Endodermal cell (in vitro differentiated cells): ENCODE measurements at places on chromosomes 12 and 14. TPM values are rescaled to one million over a fixed set of nuclear protein-coding genes. Genes with fewer than 3 reads are reported as not detected.
A peak's percentile ranks its signal among the peaks of the same experiment; 100 is the strongest.

DNA sequence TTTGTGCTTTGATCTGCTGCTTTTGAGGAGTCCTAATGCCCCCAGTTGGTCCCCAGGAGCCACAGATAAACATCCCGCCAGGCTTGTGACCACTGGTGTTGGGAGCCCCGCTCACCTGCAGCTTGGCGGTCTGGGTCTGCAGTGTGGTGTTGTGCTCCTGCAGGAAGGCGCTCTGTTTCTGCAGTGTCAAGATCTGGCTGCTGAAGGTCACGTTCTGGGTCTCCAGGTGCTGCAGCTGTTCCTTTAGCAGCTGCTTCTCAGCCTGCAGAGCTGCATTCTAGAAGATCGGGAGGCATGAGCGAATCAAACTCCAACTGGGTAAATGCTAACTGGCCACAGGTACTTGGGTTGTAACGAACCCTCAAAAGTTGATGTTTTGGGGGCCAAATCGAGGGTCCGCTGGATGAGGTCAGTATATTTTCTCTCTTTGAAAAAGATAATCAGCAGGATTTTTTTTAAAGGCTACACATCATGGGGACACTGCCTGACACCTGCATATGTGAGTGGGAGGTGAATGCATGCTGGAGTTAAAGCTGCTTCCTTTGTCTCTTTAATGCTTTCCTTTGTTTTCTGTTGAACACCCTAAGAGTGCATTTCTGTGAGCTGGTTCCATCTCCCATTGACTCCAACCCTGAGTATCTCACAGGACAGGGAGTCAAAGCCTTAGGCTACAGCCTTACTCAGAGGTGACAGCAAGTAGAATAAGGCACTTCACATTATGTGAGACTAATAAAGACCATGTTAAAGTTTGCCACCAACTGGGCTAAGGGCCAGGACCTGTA, 61.3 kb upstream of the GPR68 start:
- no peak overlapping the region for H3K27ac ChIP-seq
- H3K4me1 ChIP-seq = peaks cover 4% of the 10 kb centered on the region
- H3K27me3 ChIP-seq = no peaks in the 10 kb centered on the region
- DNase-seq = peak; percentile 67
- no peak overlapping the region for H3K4me3 ChIP-seq
- peaks cover 44% of the 10 kb centered on the region for H3K36me3 ChIP-seq

- H3K27ac ChIP-seq = no peak overlapping the region
- no peaks in the 10 kb centered on the region for H3K4me1 ChIP-seq
- no peaks in the 10 kb centered on the region for H3K36me3 ChIP-seq
- no peaks in the 10 kb centered on the region for H3K27me3 ChIP-seq
- H3K4me3 ChIP-seq = no peak overlapping the region
These were observed 88.4 kb downstream of the PELI2 start for GRCh38 chr14:56206596-56206995.

The KLC1 gene
- 155 and 178 TPM in 2 replicates for total RNA-seq

The CHGA gene
- 4.6 and 4.7 TPM in 2 replicates for total RNA-seq

DNA sequence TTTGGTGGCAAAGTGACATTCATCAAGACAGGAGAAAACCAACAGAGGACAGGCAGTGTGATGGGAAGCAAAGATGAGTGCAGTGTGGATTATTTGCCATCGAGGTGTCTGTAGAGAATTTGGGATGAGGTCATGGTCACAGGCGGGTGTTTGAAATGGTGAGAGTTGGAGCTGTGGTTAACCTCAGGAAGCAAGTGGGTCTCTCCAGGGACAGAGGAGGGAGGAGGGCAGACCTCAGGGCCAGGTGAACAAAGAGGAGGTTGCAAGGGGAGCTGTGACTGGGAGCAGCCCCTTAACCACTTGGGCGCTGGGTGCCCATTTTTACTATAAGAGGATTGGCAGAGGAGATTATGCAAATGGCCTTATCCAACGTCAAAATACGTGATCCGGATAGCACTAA, 7.0 kb downstream of the FZD10 start:
- H3K27me3 ChIP-seq = peaks cover 100% of the 10 kb centered on the region
- H3K4me1 ChIP-seq = no peaks in the 10 kb centered on the region
- H3K36me3 ChIP-seq = no peaks in the 10 kb centered on the region
- no peak overlapping the region for H3K27ac ChIP-seq
- DNase-seq = peak; percentile 44
- H3K4me3 ChIP-seq = no peak overlapping the region

DNA sequence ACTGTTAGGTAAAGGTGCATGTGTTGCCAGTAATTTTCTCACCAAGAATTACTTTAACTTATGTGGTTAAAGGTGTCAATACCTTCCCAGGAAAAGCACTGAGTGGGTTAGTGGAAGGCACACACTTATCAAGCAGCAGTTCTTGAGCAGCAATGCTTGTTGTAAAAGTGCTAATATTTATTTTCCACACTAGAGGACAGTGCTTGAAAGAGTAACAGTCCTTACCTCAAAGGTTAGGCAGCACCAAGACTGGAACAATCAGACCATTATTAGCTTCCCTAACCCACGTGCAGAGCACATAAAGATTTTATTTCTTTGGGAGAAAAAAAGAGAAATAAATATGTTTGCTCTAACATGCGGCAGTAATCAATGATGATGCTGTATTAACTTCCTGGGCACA, 48.8 kb upstream of the KRR1 start:
- H3K27me3 ChIP-seq = no peaks in the 10 kb centered on the region
- H3K36me3 ChIP-seq = no peaks in the 10 kb centered on the region
- no peak overlapping the region for H3K27ac ChIP-seq
- no peak overlapping the region for H3K4me3 ChIP-seq
- H3K4me1 ChIP-seq = no peaks in the 10 kb centered on the region
- DNase-seq = no peak

The USP44 gene
- 8.7 to 19.7 TPM (median 17.5 TPM) in 3 replicates for total RNA-seq

GRCh38 chr14:77055981-77056380, 27.5 kb upstream of the IRF2BPL start:
- no peaks in the 10 kb centered on the region for H3K4me1 ChIP-seq
- H3K27me3 ChIP-seq = no peaks in the 10 kb centered on the region
- H3K36me3 ChIP-seq = no peaks in the 10 kb centered on the region
- DNase-seq = no peak

The KRT3 gene
- not detected in 2 replicates for total RNA-seq

- no peak for DNase-seq
- no peaks in the 10 kb centered on the region for H3K27me3 ChIP-seq
- no peaks in the 10 kb centered on the region for H3K4me1 ChIP-seq
- H3K36me3 ChIP-seq = peaks cover 76% of the 10 kb centered on the region
- no peak overlapping the region for H3K4me3 ChIP-seq
These were observed 93.5 kb downstream of the ATXN2 start for GRCh38 chr12:111505601-111506036.

DNA sequence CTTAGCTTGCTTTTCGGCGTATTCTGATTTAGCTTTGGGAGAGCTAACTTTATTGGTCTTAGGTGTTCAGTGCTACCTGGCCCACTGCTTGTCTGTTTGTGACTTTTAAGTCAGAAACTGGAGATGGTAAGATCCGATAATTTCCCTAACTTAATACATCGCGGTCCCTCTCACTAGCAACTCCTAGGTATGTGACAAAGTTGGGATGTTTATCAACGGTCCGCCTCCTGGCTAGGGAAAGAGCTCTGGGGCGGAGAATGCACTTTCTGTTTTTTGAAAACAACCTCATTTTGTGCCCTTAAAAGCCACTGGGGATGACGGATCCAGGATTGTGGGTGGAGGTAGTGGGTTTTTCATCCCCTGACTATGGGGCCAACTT, 1.2 kb downstream of the CDKN1B start:
- peaks cover 16% of the 10 kb centered on the region for H3K4me1 ChIP-seq
- no peak overlapping the region for H3K27ac ChIP-seq
- peak overlapping the region; percentile 99 for H3K4me3 ChIP-seq

GRCh38 chr14:24688030-24688658, 54.2 kb upstream of the GZMB start:
- H3K4me3 ChIP-seq = no peak overlapping the region
- no peaks in the 10 kb centered on the region for H3K4me1 ChIP-seq
- H3K27me3 ChIP-seq = no peaks in the 10 kb centered on the region
- no peak for DNase-seq
- no peaks in the 10 kb centered on the region for H3K36me3 ChIP-seq

GRCh38 chr14:70597731-70598130, 2.7 kb downstream of the MED6 start:
- H3K36me3 ChIP-seq = peaks cover 48% of the 10 kb centered on the region
- H3K4me3 ChIP-seq = no peak overlapping the region
- no peaks in the 10 kb centered on the region for H3K4me1 ChIP-seq

DNA sequence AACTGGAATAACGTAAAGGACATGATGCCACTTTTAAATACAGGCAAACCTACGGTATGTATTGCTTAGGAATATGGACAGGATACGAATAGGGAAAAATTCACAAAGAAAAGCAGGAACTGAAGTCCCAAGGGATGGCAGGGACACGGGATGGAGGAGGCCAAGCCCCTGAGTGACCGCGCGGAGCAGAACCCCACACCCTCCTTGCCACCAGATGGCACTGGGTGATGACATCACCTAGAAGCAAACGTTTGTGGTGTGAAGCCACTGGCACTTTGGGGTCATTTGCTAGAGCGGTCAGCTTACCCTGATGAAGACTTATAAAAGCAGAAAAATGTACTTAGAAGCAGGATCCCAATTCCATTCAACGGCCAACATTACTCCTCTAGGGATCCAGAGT, 9.4 kb downstream of the DHX37 start:
- H3K27me3 ChIP-seq = no peaks in the 10 kb centered on the region
- H3K4me3 ChIP-seq = no peak overlapping the region
- no peak overlapping the region for H3K27ac ChIP-seq
- no peaks in the 10 kb centered on the region for H3K4me1 ChIP-seq

DNA sequence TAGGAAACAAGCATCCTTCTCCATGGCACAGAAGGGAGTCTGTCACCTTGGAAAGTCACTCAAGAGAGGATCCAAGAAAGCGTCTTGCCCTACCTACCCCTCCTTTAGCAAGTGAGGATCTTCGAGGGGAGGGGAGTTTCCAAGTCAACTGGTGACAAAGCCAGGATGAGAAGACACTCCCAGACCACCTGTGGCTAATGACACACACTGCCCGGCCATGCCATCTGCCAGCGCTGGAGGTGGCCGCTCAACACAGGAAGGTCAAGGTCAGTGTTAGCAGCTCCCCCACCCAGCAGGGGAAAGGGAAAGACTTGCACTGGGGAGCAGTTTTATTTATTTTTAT, 41.3 kb downstream of the ELK3 start:
- H3K36me3 ChIP-seq = no peaks in the 10 kb centered on the region
- DNase-seq = peak; percentile 55
- no peaks in the 10 kb centered on the region for H3K27me3 ChIP-seq
- H3K27ac ChIP-seq = no peak overlapping the region

The MLEC gene
- total RNA-seq = 195 and 201 TPM in 2 replicates

DNA sequence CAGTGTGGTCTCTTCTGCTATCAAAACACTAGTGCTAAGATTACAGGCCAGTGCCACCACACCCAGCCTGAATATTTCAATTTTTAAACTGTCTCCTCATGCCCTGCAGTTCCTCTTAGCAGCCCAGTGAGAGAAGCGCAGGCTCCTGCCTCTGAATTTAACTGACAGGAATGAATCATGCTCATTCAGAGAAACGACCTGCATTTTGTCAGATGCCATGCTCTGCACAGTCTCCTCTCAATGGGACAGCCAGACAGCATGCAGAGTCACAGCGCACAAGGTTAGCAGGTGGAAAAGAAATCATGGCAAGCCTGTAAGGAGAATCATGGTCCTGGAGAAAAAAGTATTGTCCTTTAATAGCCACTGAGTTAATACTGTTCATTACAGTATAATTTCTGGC, 691.0 kb upstream of the SEL1L start:
- no peak for DNase-seq
- H3K27ac ChIP-seq = no peak overlapping the region
- no peaks in the 10 kb centered on the region for H3K36me3 ChIP-seq
- H3K4me3 ChIP-seq = no peak overlapping the region
- H3K4me1 ChIP-seq = no peaks in the 10 kb centered on the region

DNA sequence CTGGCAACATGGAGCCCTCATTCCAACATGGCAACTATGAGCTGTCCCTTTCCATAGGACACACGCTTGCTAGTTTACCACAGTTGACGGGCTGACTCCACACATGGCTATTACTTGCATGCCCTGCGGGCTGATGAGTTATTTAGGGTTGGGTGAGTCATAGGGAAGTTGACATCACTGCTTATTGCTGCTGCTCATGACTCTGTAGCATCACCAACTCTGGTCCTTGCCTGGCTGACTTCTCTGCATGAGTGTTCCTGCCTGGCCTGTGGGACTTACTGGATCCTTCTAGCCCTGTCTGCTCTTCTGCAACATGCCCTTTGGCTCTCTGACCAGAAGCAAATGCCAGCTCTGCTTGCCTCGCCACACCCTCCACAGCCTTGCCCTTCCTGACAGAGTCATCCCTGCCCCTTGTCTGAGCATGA, 199.5 kb downstream of the ANO6 start:
- no peak overlapping the region for H3K27ac ChIP-seq
- H3K4me1 ChIP-seq = no peaks in the 10 kb centered on the region
- no peak overlapping the region for H3K4me3 ChIP-seq
- peaks cover 76% of the 10 kb centered on the region for H3K36me3 ChIP-seq
- DNase-seq = no peak
- no peaks in the 10 kb centered on the region for H3K27me3 ChIP-seq

DNA sequence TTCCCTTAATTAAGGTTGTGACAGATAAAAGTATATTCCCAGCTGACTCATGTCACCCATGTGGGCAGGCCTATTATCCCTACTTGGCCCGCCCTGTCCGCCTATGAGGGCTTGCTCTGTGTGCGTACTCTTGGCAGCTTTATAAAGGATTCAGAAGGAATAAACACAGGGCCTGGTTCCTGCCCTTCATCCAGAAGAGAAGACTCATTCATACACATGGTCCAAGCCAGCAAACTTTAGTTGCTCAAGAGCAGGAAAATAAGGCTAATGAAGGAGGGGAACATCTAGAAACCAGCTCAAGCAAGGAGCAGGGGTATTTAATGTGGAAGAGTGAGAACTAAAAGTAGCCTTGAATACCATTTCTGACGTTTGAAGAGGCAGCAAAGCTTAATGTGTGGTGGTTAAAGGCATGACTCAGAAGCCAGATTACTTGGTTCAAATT, 141.9 kb downstream of the CRADD start:
- H3K27me3 ChIP-seq = no peaks in the 10 kb centered on the region
- no peaks in the 10 kb centered on the region for H3K36me3 ChIP-seq
- no peak for DNase-seq

- H3K36me3 ChIP-seq = peaks cover 10% of the 10 kb centered on the region
- H3K27ac ChIP-seq = no peak overlapping the region
- no peaks in the 10 kb centered on the region for H3K27me3 ChIP-seq
- no peaks in the 10 kb centered on the region for H3K4me1 ChIP-seq
- DNase-seq = no peak
These were observed 21.5 kb downstream of the EFCAB11 start for GRCh38 chr14:89933002-89933401.

DNA sequence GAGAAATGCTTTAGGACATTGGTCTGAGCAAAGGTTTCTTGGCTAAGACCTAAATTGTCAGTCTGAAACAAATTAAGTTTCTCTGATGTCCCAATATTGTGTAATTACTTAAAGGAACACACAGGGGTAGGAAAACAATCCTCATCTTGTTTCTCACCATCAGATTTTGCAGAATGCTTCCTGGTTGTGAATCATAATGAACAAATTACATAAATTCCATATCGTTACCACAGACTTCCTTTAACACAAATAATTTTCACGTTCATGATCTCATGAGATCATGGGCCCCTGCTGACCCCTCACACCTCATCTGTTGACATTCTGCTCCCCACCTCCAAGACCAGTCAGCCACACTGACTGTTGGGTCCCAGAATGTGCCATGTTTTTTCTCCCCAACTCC, 194.1 kb downstream of the MON2 start:
- no peaks in the 10 kb centered on the region for H3K27me3 ChIP-seq
- H3K36me3 ChIP-seq = peaks cover 2% of the 10 kb centered on the region
- DNase-seq = no peak
- peaks cover 18% of the 10 kb centered on the region for H3K4me1 ChIP-seq
- H3K27ac ChIP-seq = no peak overlapping the region

The ITGB7 gene
- 1.4 and 1.8 TPM in 2 replicates for total RNA-seq
